ENCODE measurements at places on chromosomes 2 and 18.
A peak's percentile ranks its signal among the peaks of the same experiment; 100 is the strongest.

GRCh38 chr18:6249788-6250187 is 164.9 kb downstream of the L3MBTL4 start:
- DNase-seq, result no peak

DNA sequence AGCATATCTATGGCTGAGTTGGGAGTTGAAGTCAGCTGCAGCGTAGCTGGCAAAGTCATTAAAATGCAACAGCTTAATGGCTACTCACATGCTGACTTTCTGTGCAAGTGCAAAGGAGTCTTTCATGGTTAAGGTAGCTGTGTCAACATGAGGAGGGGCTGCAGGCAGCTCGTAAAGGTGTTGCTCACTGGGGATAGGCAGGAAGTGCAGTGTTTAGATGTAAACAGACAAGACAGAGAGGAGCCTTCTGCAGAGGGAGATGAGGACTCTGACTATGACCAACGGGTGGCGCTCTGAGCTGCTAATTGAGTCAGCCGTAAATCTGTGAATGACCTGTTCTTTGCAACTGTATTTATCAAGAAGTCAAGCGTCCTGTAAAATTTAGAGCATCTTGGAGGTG is 22.3 kb upstream of the CAVIN2 start:
- DNase-seq, result no peak

DNA sequence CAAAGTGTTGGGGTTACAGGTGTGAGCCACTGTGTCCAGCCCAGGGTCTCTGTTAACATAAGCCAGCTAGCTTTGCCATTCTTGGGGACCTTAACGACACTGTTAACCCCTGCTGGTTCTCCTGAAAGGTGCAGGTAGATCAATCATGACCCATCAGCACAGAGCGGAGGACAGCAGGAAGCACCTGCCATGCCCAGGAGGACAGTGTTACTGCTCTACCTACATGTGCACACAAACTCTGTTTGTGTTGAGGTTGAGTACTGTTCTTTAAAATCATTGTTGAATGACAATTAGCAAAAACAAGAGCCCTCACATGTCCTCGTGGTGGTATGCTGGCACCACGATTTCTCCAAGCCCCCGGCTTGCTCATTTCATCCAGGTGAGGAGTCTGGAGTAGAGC is 120.9 kb downstream of the FAM210A start:
- DNase-seq, result no peak

DNA sequence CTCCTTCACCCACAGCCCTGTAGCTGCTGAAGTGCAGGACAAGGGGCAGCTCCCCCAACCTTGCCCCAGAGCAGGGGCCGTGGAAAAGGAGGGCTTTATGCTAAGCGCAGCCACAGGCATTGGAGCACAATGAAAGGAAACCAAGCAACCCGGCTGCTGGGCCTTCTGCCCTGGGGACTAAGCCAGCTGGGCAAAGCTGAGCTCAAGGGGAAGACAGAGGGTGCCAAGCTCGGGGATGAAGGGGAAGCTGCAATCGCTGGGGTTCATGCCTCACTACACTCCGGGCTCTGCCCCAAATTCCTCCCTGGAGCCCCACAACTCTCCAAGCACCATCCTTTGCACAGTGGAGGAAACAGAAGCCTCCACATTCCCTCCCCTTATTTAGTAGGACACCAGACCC is 12.4 kb downstream of the SFXN5 start:
- no peak for DNase-seq

- peak; percentile 50 for DNase-seq
Observed at GRCh38 chr2:191218292-191218898, 26.8 kb upstream of the MYO1B start.

DNA sequence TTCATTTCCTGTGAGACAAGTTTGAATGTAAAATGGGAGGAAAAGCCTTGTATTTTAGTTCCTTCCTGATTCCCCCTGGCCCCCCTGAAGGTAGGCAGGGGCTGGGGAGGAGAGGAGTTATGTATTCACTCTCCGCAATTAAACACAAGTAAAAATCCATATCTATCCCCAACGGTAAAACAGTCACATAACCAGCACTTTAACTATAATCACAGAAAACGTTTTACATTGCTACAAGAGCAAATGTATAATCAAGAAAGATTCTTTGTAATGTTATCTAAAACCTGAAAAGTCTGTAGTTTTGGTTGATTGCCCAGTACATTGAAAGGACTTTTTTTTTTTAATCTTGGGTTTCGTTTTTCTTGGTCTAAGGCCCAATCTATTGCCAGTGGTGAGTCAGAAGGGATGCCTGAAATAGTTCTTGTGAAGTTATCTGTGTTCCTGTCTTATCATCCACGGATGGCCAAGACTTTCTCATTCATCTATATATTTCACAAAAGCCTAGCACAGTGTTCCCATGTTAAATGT is 34.5 kb upstream of the CCNYL1 start:
- DNase-seq, result no peak

DNA sequence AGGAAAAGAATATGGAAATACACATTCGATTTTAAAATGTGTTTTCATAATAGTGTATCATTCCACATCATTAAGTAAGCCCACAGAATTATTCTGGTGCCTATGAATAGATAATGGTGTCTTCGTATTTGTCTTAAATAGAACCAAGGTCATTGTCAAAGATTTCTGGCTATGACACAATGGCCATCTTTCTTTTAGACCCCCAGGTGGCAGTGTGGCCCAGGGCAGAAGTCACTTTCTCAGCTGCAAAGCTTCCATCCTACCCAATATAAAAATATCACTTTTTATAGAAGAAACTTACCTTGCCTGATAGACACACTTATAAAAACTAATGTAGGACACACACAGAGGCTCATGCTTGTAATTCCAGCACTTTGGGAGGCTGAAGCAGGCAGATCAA is 57.5 kb downstream of the ZRANB3 start:
- no peak for DNase-seq

- DNase-seq, result no peak
Observed at GRCh38 chr18:46555724-46556123, 101.3 kb downstream of the LOXHD1 start.

All from stimulated activated CD4-positive, alpha-beta T cell treated with anti-CD3 and anti-CD28 coated beads, Interleukin-12 subunit alpha, Interleukin-12 subunit beta, amount 100 ng/mL, for 24 hours (primary cell).